Panc1 (cell line): ENCODE measurements at places on chromosomes 5 and 9.

DNA sequence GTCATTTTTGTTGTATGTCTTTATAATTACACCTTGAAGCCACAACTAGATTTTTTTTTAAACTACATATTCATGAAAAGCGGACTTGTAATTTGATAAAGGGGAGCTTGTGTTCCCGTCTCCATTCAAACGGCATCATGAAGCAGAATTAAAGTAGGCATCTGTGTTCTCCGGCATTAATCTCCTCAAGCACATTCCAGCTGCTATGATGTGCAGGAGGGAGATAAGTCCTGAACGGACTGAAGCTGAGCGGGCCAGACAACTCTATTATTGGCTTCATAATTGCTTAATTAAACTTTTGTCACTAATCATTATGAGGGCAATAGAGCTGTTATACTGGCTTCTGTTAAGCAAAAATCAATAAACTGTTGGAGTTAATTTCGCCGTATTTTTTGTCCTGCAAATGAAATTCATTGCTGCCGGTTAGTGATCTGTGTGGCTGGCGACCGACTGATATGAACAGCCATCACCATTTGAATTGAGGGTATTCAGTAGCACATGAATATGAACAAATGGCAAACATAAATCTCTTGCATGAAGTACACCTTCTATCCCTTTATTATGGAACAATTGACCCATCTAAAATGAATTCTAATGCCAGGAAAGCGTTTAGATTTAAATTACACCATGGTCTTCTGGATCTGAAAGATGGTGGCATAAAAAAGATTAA is 408.8 kb upstream of the IRX1 start:
- no peaks in the 10 kb centered on the region for H3K4me1 ChIP-seq
- H3K4me3 ChIP-seq, result no peak overlapping the region
- H3K27ac ChIP-seq, result no peak overlapping the region
- peaks cover 5% of the 10 kb centered on the region; the same call in 1 of the 2 replicates for H3K27me3 ChIP-seq
- DNase-seq, result no peak
- no peaks in the 10 kb centered on the region for H3K36me3 ChIP-seq

DNA sequence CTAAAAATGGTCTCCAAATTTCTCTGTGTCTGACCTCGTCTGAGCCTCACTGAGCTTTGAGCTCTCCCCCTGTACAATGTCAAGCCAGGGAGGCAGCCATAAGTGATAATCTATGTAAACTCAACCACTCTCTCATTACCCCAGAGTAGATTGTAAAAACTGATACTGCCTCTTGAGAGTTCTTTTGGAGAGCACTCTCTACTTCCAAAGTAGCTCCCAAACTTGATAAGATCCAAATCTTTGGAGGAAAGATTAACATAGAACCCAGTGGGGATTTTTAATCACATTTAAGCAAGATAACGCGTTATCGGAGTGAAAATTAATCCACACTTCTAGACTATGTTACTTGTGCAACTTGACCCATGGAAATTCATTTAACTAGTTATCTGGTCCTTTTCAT is 54.9 kb downstream of the TMEM167A start:
- no peaks in the 10 kb centered on the region for H3K36me3 ChIP-seq
- H3K27me3 ChIP-seq, result no peaks in the 10 kb centered on the region; the same call in 1 of the 2 replicates
- DNase-seq, result no peak
- no peak overlapping the region for H3K27ac ChIP-seq
- no peaks in the 10 kb centered on the region for H3K4me1 ChIP-seq

GRCh38 chr9:83554278-83554677 is 16.1 kb upstream of the FRMD3 start:
- no peaks in the 10 kb centered on the region for H3K36me3 ChIP-seq
- no peak overlapping the region for H3K4me3 ChIP-seq
- H3K4me1 ChIP-seq, result no peaks in the 10 kb centered on the region
- no peak overlapping the region for H3K27ac ChIP-seq

DNA sequence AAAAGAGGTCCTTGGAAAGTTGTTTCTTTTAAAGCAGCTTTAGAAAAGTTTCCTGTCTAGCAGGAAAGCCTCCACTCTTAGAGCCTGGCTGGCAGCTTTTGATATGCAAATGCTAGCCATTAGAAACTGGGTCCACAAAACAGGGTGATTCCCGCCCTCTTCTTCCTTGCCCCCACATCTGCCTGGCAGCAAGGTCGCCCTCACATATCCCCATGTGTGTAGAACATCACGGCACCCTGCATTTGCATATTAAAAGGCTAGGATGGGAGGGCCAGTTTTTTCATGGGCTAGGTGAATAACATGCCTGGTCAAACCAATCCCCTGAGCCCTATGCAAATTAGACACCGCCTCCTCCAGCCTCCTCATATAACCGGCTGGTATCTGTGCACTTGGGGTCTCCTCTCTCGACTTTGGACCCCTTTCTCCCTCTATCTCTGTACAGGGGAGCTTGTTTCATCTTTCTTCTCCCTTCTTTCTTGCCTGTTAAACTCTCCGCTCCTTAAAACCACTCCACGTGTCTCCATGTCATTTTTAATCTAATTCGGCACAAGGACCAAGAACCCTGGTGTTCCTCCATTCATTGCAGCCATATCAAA is 426.8 kb upstream of the CTNND2 start:
- H3K27ac ChIP-seq, result no peak overlapping the region
- no peaks in the 10 kb centered on the region for H3K36me3 ChIP-seq
- no peaks in the 10 kb centered on the region for H3K27me3 ChIP-seq
- H3K4me1 ChIP-seq, result no peaks in the 10 kb centered on the region
- no peak for DNase-seq
- H3K4me3 ChIP-seq, result no peak overlapping the region

- no peaks in the 10 kb centered on the region for H3K36me3 ChIP-seq
- H3K4me1 ChIP-seq, result 0 out of 2 replicates have a peak, but pooled peaks cover 6% of the 10 kb centered on the region
These were observed 73.1 kb downstream of the NDFIP1 start for GRCh38 chr5:142181547-142182163.

- 0 out of 2 replicates have a peak, but pooled peaks cover 2% of the 10 kb centered on the region for H3K36me3 ChIP-seq
- DNase-seq, result no peak
- no peaks in the 10 kb centered on the region for H3K27me3 ChIP-seq
- H3K4me3 ChIP-seq, result no peak overlapping the region
- no peaks in the 10 kb centered on the region for H3K4me1 ChIP-seq
- H3K27ac ChIP-seq, result no peak overlapping the region
These were observed 37.3 kb upstream of the NR5A1 start for GRCh38 chr9:124544535-124544934.

DNA sequence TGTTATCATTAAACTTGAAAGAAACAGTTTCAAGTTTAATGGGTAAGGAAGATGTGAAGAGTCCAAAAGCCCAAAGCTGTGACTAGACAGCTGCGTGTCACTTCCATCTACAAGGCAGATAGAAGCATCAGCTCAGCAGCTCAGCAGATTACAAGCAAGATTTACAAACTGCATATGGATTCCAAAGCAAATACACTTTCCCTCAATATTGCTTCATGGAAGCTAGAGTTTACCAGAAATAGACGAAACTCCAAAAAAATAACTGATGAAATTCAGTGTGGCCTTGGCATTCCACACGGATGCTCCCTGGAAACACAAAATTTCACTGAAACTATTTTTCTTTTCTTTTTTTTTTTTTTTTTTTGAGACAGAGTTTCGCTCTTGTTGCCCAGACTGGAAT is 17.9 kb downstream of the MYO10 start:
- no peak overlapping the region for H3K4me3 ChIP-seq
- H3K36me3 ChIP-seq, result no peaks in the 10 kb centered on the region
- DNase-seq, result no peak

- H3K27ac ChIP-seq, result no peak overlapping the region
- no peaks in the 10 kb centered on the region for H3K4me1 ChIP-seq
- no peaks in the 10 kb centered on the region for H3K36me3 ChIP-seq
- no peak overlapping the region for H3K4me3 ChIP-seq
- DNase-seq, result no peak
These were observed 7.9 kb upstream of the ACSL6 start for GRCh38 chr5:132019337-132019736.

- no peak overlapping the region for H3K4me3 ChIP-seq
- DNase-seq, result no peak
- no peak overlapping the region for H3K27ac ChIP-seq
- H3K27me3 ChIP-seq, result no peaks in the 10 kb centered on the region
These were observed 2.2 kb downstream of the HSDL2 start for GRCh38 chr9:112382066-112382465.

GRCh38 chr5:167870055-167870454 is 421.4 kb upstream of the WWC1 start:
- H3K36me3 ChIP-seq, result no peaks in the 10 kb centered on the region
- H3K4me1 ChIP-seq, result no peaks in the 10 kb centered on the region
- DNase-seq, result no peak
- H3K4me3 ChIP-seq, result no peak overlapping the region

GRCh38 chr5:96692441-96692840 is 30.3 kb downstream of the CAST start:
- peaks cover 2% of the 10 kb centered on the region; the same call in 1 of the 2 replicates for H3K36me3 ChIP-seq
- no peaks in the 10 kb centered on the region for H3K27me3 ChIP-seq
- no peaks in the 10 kb centered on the region for H3K4me1 ChIP-seq
- no peak overlapping the region for H3K4me3 ChIP-seq

DNA sequence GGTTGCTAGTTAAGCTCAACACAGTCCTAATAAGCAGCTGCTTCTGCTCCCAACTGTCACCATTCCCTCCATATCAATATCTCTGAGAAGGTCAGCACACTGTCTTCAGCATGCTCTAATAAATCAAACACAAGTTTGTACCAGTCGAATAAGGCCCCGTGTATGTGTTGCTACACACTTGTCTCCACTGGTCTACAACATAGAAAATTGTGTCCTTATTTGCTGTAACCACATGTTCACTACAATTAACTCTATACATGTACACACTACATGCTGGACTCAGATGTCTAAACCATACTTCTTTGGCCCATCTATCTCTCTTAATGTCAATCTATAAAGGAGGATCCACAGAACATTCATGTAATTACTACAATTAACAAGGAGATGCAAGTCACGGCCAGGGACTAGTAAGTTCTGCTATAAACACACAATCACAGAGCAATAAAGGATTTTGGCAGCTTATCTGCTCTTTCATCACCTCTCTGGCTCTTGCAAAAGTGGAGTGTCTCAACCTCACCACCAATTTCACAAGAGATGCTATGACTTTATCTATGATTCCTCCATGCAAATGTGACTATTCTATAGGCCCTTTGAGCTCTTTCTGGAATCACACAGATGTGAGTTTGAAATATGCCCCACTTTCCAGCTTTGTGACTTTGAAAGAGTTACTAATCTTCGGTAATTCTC is 143.9 kb downstream of the SEMA5A start:
- no peak for DNase-seq
- no peaks in the 10 kb centered on the region for H3K36me3 ChIP-seq
- H3K27me3 ChIP-seq, result no peaks in the 10 kb centered on the region
- no peaks in the 10 kb centered on the region for H3K4me1 ChIP-seq

- H3K27me3 ChIP-seq, result no peaks in the 10 kb centered on the region
- H3K36me3 ChIP-seq, result no peaks in the 10 kb centered on the region
- DNase-seq, result no peak
- H3K4me1 ChIP-seq, result no peaks in the 10 kb centered on the region
- no peak overlapping the region for H3K27ac ChIP-seq
These were observed 25.1 kb downstream of the PAPPA start for GRCh38 chr9:116178481-116179211.

- peaks cover 2% of the 10 kb centered on the region for H3K36me3 ChIP-seq
- peaks cover 16% of the 10 kb centered on the region; the same call in 1 of the 2 replicates for H3K4me1 ChIP-seq
- DNase-seq, result no peak
- peak overlapping the region; percentile 60 for H3K4me3 ChIP-seq
- peak overlapping the region; percentile 23 for H3K27ac ChIP-seq
These were observed 2.5 kb downstream of the TLE1 start for GRCh38 chr9:81686614-81687520.

DNA sequence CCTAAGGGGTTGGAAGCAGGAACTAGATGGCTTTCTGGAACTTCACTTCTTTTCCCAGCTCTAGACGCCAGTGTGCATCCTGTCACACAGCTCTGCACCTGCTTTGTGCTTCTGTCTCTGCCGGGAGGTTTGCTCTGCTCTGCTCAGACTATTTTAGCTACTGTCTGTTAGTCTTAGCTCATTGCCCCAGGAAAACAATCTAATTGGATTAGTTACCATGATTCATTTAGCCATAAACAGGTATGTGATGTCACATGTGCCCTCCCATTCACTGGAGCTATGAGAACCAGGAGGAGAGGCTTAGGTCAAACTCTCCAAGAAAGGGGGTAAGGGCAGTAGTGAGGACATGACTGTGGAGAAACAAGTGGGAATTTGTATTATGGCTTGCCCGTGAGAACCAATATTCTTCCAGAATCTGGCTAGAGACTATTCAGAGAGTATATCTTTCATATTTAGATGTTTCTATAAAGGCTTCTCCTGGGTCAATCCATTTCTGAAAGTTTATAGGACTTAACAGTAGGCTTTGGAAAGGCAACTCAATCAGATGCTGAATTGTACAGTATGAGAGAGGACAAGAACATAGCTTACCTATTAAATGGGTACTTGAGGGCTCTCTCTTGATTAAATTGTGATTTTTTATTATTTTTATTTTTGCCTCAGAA is 22.4 kb upstream of the NREP start:
- H3K4me3 ChIP-seq, result no peak overlapping the region
- DNase-seq, result no peak
- no peaks in the 10 kb centered on the region for H3K27me3 ChIP-seq
- H3K27ac ChIP-seq, result no peak overlapping the region
- H3K4me1 ChIP-seq, result no peaks in the 10 kb centered on the region

GRCh38 chr5:29150840-29151239 is 2042.6 kb upstream of the CDH6 start:
- H3K27me3 ChIP-seq, result no peaks in the 10 kb centered on the region
- H3K4me1 ChIP-seq, result no peaks in the 10 kb centered on the region
- no peak for DNase-seq
- H3K36me3 ChIP-seq, result no peaks in the 10 kb centered on the region

DNA sequence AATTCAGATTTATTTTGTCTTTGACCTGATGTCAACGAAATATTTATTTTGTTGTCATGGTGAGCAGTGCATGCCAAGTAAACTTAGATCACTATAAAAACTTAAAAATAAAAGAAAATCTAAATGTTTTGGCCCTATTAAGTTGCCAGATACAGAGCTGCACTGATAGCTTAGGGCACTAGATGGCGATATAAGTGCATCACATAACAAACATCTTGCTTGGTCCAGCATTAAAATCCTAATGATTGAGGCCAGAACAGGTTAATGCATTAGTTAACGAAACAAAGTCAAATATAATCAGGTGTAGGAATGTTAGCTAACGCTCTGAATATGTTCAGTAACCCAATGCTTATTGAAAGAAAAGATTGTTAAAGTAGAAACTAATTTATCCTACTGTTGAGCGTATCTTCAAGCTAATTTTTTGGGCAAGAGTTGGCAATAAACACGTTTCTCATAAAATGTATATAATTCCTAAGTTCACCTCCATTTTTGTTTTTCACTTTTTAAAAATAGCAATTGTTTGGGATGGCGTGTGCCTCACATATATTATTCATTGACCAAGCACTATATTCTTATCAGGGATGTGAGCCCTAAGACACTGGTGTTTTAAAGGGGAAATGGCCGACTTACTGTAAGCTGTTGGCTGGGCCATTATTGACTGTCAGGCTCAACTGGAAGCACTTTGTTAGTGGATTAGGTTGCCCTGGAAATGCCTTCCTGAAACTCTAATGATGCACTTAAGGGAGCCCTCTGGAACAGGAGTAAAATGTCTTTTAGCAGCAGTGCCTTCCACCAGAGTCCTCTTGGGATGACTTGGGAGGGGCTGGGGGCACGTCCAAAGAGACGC is 33.3 kb downstream of the KCTD16 start:
- H3K4me3 ChIP-seq, result no peak overlapping the region
- no peaks in the 10 kb centered on the region for H3K4me1 ChIP-seq
- no peak overlapping the region for H3K27ac ChIP-seq
- no peaks in the 10 kb centered on the region for H3K36me3 ChIP-seq

- H3K4me3 ChIP-seq, result no peak overlapping the region
- DNase-seq, result no peak
- no peak overlapping the region for H3K27ac ChIP-seq
- H3K4me1 ChIP-seq, result no peaks in the 10 kb centered on the region
- peaks cover 27% of the 10 kb centered on the region for H3K27me3 ChIP-seq
These were observed 28.1 kb downstream of the FRMPD1 start for GRCh38 chr9:37678789-37679273.
